ENCODE measurements at places on chromosomes 12 and 14. TPM values are rescaled to one million over a fixed set of nuclear protein-coding genes. Genes with fewer than 3 reads are reported as not detected.

The PRIMA1 gene
- 2.3 TPM for total RNA-seq

GRCh38 chr14:42190744-42191143 is 584.1 kb downstream of the LRFN5 start:
- no peak overlapping the region for H3K4me3 ChIP-seq
- no peaks in the 10 kb centered on the region for H3K4me1 ChIP-seq
- no peak overlapping the region for H3K27ac ChIP-seq
- no peaks in the 10 kb centered on the region for H3K36me3 ChIP-seq
- no peak for DNase-seq

The SCYL2 gene
- total RNA-seq, result 44.8 TPM

The CMTM5 gene
- total RNA-seq, result not detected

DNA sequence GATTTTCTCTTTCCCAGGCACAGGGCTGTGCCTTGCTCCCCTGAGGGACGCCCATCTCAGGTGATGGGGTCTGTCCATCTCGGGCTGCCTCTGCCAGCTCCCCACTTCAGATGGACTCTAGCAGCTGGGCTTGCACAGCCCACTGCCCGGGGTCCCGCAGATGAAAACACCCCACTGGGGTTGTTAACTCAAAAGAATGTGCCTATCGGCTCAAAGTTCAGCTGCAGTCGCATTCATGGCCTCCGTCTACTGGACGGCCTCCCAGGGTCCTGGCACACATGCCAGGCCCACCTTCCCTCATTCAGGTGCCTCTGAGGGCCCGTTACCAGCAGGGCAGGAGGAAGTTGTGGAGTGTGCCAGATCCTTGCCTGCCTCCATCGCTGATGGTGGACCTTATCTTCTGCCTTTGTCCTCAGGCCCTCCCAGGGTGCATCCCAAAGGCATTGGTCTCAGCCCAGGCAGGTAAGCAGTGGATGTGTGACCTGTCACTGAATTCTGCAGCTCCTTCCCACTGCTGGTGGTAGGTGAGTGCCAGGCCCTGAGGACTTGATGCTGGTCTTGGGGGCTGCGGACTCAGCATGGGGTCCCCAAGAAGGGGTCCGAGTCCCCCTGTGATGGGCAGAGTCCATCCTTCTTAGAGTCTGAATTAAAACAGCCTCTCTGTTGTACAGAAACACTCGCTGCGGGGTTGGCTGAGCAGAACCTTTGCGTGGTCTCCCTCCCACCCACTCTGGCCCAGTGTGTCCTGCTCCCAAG is 324.6 kb upstream of the DIO3 start:
- no peaks in the 10 kb centered on the region for H3K36me3 ChIP-seq
- no peak overlapping the region for H3K27ac ChIP-seq
- H3K4me1 ChIP-seq, result no peaks in the 10 kb centered on the region
- DNase-seq, result no peak

The LALBA gene
- not detected for total RNA-seq

DNA sequence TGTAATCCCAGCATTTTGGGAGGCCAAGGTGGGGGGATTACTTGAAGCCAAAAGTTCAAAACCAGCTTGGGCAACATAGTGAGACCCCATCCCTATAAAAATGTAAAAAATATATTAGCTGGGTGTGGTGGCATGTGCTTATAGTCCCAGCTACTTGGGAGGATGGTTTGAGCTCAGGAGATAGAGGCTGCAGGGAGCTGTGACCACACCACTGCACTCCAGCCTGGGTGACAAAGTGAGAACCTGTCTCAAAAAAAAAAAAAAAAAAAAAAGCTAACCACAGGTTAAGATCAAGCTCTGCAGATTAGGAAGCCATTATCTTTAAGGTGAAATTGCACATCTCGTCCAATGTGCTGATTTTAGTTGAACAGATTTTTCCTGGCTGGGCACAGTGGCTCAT is 23.7 kb upstream of the CERS5 start:
- no peaks in the 10 kb centered on the region for H3K27me3 ChIP-seq
- no peak overlapping the region for H3K4me3 ChIP-seq
- DNase-seq, result no peak
- peaks cover 43% of the 10 kb centered on the region for H3K4me1 ChIP-seq
- peaks cover 9% of the 10 kb centered on the region for H3K36me3 ChIP-seq
- no peak overlapping the region for H3K27ac ChIP-seq

DNA sequence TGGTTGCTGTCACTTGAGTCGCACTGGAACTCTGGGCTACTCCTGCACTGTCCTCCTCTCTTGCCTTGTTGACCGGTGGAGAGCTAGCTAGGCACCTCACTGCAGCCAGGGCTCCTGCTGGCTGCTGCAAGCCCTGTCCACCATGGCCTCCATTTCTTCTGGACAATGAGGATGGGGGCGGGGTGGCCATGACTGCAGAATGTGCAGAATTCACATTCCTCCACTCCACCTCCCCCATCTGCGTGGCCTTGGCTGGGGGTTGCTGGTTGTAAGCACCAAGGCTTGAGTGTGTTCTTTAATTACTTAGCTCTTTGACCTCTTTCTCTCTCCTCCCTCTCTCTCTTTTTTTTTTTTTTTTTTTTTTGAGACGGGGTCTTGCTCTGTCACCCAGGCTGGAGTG is 248.5 kb downstream of the PCNX1 start:
- H3K4me3 ChIP-seq, result no peak overlapping the region
- no peaks in the 10 kb centered on the region for H3K36me3 ChIP-seq
- no peaks in the 10 kb centered on the region for H3K4me1 ChIP-seq
- H3K27me3 ChIP-seq, result no peaks in the 10 kb centered on the region
- H3K27ac ChIP-seq, result no peak overlapping the region

The IAPP gene
- not detected for total RNA-seq

DNA sequence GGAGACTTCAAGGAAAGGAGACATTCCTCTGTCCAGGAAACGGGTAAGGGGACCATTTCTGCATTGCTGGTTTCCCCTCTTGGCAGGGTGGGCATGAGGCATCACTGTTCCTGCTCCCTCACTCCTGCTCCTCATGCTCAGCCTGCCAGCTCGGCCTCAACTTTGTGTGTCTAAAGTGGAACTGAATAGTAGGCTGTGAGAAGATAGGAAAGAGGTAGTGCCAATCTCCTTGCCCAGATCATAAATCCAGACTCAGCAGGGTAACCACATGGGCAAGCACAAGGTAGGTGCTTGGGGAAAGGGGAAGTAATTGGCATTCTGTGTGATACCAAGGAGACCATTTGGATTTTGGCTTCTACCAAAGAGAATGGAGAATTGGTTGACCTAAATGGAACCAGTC is 2.6 kb downstream of the LTB4R start:
- peaks cover 34% of the 10 kb centered on the region for H3K4me1 ChIP-seq
- H3K4me3 ChIP-seq, result no peak overlapping the region
- no peaks in the 10 kb centered on the region for H3K27me3 ChIP-seq
- DNase-seq, result no peak
- no peaks in the 10 kb centered on the region for H3K36me3 ChIP-seq

DNA sequence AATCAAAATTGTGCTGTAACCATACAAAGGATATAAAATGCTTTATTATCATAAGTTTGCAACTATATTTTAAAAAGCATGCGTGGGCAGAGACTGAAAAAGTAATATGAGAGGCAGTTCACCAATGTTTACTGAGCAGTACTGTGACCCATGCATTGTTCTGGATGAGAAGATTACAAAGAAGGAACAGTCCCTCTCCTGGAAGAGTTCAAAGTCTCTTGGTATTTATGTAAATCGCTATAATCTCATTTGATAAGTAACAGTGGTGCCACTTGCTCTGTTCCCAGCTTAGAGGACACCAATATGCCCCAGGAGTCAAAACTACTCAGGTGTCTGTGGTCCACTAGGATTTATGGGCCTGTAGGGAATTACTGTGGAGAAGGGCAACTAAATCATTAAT is 2.1 kb upstream of the CMAS start:
- no peak overlapping the region for H3K4me3 ChIP-seq
- peaks cover 6% of the 10 kb centered on the region for H3K4me1 ChIP-seq
- H3K36me3 ChIP-seq, result no peaks in the 10 kb centered on the region
- H3K27me3 ChIP-seq, result no peaks in the 10 kb centered on the region
- H3K27ac ChIP-seq, result no peak overlapping the region
- DNase-seq, result no peak

- no peak overlapping the region for H3K27ac ChIP-seq
- H3K4me1 ChIP-seq, result no peaks in the 10 kb centered on the region
- no peak overlapping the region for H3K4me3 ChIP-seq
- no peaks in the 10 kb centered on the region for H3K36me3 ChIP-seq
- DNase-seq, result no peak
Measured at GRCh38 chr12:3836641-3837040, 36.6 kb downstream of the PARP11 start.

The RPL10L gene
- total RNA-seq, result not detected

The RNASE1 gene
- total RNA-seq, result 537 TPM

DNA sequence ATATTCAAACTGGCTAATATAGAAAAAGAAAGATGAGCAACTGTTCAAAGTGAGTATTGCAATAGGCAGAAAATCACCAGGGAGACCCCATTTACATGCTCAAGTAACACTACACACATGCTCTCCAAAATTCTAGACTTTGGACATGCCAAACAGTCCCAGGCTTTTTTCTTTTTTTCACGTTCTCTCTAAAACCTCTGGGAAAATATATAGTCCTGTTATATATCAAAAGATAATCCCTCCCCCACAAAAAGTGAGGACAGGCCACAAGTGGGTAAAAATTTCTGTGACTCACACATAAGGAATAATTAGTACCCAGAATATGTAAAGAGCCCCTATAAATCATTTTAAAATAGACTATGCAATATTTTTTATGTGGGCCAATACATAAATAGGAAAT is 55.2 kb downstream of the EFCAB11 start:
- no peak for DNase-seq
- H3K27ac ChIP-seq, result no peak overlapping the region
- H3K36me3 ChIP-seq, result no peaks in the 10 kb centered on the region
- H3K4me1 ChIP-seq, result peaks cover 16% of the 10 kb centered on the region
- H3K4me3 ChIP-seq, result no peak overlapping the region

All from thoracic aorta (tissue), 2 donors.